ENCODE measurements at places on chromosomes 3 and 15.
A peak's percentile ranks its signal among the peaks of the same experiment; 100 is the strongest.

DNA sequence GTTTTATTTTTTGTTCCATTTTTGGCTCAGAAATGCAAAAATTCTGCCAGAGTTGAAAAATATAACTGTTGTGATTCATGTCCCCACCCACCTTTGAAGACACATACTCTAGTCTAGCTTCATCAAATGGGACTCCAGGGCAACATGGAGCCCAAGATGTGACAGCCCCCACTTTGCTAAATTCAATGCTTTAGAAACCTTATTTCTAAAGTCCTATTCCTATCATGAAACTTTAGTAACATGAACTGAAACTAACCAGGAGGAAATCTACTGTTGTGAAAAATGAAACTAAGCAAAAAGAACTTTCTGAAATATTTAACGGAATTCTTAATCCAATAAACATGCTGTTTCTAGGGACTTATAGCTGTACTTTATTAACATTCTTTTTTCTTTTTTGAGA is 20.3 kb downstream of the UBP1 start:
- DNase-seq: no peak

DNA sequence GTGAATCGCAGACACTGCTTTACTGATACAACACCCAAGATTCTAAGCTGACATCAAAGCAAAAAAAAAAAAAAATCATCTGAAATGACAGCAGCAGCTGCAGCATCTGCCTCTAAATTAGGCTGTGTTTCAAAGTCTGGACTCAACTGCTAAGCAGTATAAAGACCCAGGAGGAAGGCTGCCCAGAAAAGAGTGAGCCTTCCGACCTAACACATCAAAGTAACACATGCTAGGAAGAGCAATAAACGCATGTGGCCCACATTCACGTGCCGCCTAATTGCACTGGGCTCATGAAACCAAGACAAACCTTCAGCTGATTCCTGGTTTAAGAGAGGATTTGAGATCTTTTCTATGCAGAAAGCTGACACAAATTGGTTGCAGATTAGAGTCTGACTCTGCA is 317.1 kb downstream of the ZIC4 start:
- no peak for DNase-seq

- DNase-seq: peak; percentile 10
These were observed 53.9 kb downstream of the C3orf38 start for GRCh38 chr3:88203642-88204055.

DNA sequence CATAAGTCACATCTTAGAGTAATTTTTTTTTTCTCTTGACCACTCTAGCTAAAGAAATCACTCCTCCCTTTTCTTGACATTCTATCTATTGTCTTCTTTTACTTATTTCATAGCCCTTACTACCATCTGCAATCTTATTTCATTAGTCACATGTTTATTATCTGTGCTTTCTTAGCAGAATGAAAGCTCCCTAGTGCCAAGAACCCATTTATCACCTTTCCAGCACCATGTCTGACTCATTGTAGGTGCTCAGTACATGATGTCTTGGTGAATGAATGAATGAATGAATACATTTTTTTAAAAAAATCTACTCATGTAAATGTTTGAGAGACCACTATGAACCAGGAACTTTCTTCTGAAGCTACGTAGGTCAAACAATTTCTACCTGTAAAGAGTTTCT is 157.2 kb downstream of the CADPS start:
- no peak for DNase-seq

DNA sequence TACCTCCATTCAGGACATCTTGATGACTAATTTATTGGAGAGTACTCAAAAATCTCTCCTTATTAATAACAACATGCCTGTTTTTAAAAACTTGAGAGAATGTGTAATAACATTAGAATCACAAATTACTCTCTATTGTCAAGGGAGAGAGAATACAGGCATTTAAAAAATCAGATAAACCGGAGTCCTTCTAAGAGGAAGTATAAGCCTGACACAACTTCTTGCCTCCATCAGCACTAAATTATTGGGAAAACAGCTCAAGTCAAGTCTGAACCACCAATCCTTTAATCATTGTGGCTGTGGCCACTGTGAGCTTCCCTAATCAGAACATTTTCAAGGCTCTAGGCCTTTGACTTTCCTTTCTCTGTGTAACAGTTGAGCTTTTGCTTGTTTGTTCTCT is 38.0 kb downstream of the SSR3 start:
- no peak for DNase-seq

GRCh38 chr3:42605546-42606173 is 5.2 kb downstream of the NKTR start:
- DNase-seq: no peak

DNA sequence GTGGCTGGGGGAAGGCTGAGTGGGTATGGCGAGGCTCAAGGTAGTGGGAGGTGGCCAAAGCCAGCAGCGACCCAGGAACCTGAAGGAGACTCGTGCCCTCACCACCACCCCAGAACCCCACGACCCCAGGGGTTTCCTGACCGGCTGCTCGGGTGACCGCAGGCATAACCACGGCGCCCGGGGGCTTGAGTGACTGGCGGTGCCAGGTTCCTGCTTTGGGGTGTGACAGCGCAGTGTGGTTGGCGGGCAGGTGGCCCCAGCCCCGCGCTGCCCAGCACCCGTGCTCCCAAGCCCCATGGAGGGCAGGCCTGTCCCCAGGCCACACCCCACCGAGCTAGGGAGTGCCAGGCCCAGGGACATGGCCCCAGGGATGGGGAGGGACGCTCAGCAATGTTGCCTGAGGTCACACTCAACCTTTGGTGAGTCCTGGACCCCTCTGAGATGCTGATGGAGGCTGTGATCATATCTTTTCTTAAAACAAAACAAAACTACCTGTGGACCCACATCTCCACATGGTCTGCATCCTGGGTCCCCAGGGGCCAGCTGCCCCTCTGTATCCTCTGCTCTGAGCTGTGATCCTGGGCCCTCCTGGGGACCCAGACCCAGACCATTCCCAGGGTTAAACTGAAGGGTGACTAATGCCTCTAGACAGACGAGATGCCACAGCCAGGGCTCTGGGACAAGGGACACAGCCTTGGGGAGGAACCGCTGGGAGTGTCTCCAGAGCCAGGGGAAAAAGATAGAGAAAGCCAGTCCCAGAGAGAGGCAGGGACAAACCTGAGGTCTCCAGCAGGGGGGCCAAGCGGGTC is 13.0 kb downstream of the DNAJB8 start:
- no peak for DNase-seq

DNA sequence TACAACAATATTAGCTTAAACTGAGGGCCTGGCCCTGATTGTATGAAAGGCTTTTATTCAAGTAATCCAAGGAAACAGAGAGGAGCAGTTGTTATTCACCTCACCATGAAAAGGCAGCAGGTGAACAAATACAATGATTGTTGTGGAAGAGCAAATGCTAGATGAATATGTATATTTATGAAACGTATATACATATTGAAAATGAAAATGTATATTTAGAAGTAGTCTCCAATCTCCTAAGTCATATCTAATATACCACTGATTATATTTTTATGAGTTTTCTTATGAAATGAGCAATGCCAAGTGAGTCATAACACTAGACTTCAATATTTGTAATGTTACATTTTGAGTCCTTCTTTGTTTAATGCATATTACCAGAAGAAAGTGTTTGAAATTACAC is 116.2 kb upstream of the KCNMB2 start:
- no peak for DNase-seq

- no peak for DNase-seq
These were observed 199.2 kb downstream of the BCHE start for GRCh38 chr3:165638034-165638433.

- no peak for DNase-seq
These were observed 55.6 kb downstream of the POLQ start for GRCh38 chr3:121490161-121490560.

DNA sequence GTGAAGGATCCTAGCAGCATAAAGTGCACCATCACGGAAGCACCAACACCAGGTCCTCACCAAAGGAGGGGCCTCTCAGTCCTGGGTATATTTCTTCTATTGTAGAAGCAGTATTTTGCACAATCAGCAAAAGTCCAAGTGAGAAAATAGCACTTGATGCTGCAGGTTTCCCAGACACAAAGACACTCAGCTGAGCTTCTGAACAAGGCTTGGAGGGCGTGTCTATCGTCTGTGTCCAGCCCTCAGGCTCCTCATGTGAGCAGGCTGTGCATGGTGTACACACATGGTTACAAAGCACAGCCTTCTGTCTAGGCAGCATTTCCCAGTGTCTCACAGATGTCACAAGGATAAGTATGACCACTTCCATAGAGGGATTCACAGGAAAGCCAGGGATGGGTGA is 98.3 kb upstream of the SPATA12 start:
- no peak for DNase-seq

GRCh38 chr15:65377976-65378366 is at the start of gene IGDCC3:
TSS of gene IGDCC3 (minus strand) at chr15:65378002. CDS start at chr15:65377788, 214 bp downstream.
- DNase-seq: no peak

- no peak for DNase-seq
These were observed 82.6 kb upstream of the MAGI1 start for GRCh38 chr3:66121318-66121717.

DNA sequence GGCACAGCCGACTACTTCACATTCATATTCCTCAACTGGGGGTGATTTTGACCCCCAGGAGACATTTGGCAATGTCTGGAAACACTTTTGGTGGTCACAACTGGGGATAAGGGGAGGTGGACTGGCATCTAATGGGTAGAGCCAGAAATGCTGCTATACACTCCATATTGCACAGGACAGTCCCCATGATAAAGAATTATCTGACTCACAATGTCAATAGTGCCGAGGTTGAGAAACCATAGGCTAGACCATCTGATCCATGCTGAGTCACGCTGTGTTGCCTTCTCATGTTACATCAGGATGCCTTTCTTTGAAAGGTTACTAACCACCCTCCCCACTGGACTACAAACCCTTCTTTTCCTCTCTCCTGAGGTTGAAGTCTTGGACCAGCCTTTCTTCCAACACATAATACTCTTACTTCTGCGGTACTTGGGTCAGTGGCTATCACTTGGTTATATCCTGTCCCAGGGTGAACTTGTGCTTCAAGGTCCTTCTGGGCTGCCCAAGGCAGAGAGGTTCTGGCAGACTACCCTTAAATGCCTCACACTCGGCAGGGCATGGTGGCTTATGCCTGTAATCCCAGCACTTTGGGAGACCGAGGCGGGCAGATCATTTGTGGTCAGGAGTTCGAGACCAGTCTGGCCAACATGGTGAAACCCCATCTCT is 68.8 kb downstream of the CTNNB1 start:
- DNase-seq: no peak

GRCh38 chr3:168612671-168613070 is 516.9 kb upstream of the GOLIM4 start:
- no peak for DNase-seq

GRCh38 chr3:171284308-171285075 is 175.7 kb downstream of the TNIK start:
- DNase-seq: no peak

- DNase-seq: no peak
These were observed 29.2 kb downstream of the PDHB start for GRCh38 chr3:58404396-58404795.

DNA sequence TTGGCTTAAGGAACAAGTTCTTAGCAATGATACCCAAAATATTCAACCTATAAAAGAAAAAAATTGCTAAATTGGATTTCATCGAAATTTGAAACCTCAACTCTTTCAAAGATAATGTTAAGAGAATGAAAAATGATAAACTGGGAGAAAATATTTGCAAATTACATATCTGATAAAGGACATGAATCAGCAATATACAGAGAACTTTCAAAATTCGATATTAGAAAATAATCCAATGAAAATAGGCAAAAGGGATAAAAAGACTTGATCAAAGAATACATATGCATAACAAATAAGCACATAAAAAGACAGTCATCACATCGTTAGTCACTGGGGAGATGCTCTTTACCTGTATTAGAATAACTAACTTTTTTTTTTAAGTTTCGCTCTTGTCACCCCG is 73.0 kb upstream of the NEO1 start:
- no peak for DNase-seq

- DNase-seq: no peak
These were observed 81.9 kb upstream of the PLXND1 start for GRCh38 chr3:129688271-129688895.

GRCh38 chr3:103767635-103768034 is 1332.8 kb downstream of the ZPLD1 start:
- DNase-seq: no peak

GRCh38 chr3:56917361-56918110 is 115.8 kb upstream of the ARHGEF3 start:
- no peak for DNase-seq

- DNase-seq: no peak
These were observed 37.6 kb upstream of the SFMBT1 start for GRCh38 chr3:53083521-53083920.

GRCh38 chr3:80767604-80768003 is 993.8 kb downstream of the GBE1 start:
- no peak for DNase-seq

DNA sequence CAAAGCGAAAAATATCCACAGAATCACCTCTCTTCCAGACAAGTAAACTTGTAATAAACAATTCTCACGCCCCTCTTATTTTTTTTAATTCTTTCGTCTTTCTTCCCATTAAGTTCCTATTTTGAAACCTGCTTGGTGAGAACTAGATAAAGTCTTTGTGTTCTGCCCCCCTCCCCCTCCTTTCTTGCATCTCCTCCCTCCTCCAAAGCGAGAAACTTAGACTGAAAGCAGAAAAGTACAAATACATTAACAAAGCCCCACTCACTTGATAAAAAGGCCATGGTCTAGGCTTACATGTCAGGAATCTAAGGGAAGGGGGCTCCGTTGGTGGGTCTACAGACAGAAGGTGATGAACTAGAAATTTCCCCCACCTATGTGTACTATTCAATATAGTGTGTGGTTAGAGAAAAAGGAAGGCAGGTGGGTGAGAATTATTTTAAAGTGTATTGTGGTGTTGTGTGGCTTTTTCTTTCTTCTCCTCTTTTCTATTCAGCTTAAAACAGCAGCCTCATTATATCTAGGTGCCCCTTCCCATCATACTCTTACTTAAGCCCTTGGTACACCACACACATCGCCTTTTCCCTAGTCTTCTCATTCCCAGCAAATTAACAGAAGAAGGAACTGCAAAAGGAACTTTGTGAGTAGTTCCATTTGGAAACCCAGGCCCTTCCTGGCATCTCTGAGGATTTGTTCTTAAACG is 215.3 kb downstream of the MEIS2 start:
- DNase-seq: no peak

GRCh38 chr3:16467393-16467792 is 46.1 kb downstream of the RFTN1 start:
- DNase-seq: peak; percentile 10

DNA sequence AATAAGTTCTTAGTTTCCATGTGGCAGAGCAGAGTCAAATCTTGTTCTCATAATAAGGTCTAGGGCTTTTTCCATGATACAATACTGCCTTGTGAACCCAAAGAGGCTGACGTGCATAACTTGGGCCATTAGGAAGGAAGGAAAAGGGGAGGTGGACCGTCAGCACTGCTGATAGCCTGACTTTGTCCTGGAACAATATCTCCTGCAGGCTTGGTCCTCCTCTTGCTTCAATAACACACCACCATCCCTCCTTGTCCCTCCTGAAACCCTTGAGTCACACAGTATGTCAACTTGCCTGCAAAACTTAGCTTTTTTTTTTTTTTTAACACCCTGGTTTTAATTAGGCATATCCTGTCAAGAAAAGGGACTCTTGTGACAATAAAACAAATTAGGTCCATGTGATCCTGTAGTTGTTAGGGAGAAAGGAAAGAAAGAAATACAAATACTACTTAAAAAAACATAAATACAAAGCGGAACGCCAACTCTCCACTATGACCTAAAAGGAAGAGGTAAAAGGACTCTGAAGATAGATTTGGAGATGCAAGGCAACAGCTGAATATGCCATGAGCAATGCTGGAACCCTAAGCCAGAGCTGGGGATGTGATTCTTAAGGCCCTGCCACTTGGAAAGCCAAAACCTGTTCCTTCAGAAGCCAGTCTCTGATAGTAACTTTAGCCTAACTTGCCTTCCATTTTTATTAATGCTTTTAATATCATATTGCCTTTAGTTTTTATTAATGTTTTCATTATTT is 67.0 kb downstream of the WWTR1 start:
- DNase-seq: no peak

- DNase-seq: no peak
These were observed 891 bp upstream of the TOP2B start for GRCh38 chr3:25665315-25666280.

All from CD8-positive, alpha-beta memory T cell (primary cell).